ENCODE measurements at places on chromosomes 11 and 22.

DNA sequence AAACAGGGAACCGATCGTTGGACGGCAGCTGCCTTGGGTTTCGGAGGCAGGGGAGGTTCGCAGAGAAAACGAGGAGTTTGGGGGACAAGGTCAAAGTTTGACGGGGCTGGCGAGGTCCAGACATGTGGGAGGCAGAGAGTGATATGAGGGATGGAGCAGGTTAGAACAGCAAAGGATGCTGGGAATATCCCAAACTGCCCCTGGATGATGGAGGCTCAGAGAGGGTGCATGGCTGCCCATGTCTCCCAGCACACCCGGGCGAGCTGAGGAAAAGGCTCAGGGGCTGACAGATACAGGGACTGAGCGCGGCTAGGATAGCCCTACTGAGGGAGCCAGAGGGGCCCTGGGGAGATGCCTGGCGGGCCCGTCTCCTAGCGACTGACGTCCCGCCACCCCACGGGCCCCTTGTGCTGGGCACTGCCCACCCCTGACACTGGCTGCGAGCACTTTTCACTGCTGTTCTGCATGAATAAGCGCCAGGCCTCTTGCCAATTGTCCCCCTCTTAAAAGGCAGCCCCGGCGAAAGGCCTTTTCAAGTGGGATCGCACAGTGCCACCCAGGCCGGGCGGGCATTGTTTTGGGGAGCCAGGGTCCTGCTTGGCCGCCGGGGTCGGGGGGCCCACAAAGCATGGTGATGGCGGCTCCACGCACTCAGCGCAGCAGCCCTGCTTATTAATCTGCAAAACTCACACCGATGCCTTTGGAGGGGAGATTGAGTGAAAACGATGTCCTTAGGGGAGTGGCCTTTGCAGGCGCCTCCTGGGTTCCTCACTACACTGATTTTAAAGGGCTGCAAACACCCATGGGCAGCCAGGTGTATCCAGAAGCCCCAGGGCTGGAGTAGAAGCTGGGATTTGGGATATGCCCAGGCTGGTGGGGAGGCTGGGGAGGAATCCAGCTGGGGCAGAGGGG lies 90.0 kb upstream of the LINC01488 start:
- DNase-seq = no peak

GRCh38 chr11:83680321-83680720 lies 394.2 kb upstream of the CCDC90B start:
- DNase-seq = no peak

- no peak for DNase-seq
These were observed 83.8 kb downstream of the CCDC81 start for GRCh38 chr11:86458294-86459001.

- DNase-seq = peak; percentile 86
These were observed 29.6 kb downstream of the TRIM29 start for GRCh38 chr11:120108154-120108784.

- no peak for DNase-seq
These were observed 53.7 kb downstream of the DSCAML1 start for GRCh38 chr11:117743121-117743815.

GRCh38 chr11:29629286-29629685 lies 387.5 kb downstream of the KCNA4 start:
- DNase-seq = no peak

- DNase-seq = no peak
These were observed 22.3 kb downstream of the SMCO4 start for GRCh38 chr11:93520726-93521509.

- peak; percentile 69 for DNase-seq
These were observed 45.2 kb upstream of the RASSF10 start for GRCh38 chr11:12963792-12964536.

- DNase-seq = no peak
These were observed 1.9 kb downstream of the SAC3D1 start for GRCh38 chr11:65042891-65043290.

DNA sequence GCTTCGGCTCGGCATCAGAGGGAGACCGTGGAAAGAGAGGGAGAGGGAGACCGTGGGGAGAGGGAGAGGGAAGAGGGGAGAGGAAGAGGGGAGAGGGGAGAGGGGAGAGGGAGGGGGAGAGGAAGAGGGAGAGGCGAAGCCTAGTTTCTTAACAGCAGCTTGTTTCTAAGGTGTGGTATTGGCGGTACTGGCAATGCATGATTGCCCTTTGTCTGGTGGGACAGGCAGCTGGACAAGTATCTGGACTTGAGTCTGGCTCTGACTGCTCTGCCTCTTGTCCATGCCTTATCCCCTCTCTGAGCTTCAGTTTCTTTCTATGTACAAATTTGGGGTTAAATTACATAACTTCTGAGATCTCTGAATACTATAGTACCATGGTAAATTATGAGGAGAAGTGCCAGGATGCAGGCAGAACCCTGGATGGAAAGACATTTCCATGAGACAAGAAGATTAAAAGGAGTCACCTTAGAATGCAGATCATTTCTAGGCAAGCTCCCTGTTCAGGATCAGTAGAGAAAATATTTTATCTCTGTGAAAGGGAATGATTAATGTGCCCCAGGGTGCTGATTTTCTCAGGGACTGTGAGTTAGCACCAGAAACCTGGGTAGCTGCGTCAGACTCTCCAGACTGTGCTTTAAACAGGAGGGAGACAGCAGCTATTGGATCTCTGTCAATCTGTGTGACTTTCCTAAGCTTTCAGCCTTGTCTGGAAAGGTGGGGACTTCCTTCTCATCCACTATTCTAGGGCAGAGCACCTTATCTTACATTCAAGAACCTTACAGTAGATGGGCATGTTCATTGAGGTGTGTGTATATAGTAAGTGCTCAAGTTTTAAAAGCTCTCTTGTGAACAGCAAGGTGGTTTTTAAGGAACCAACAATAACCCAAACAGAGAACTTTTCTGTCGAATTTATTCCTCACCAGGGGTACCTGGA lies 31.9 kb upstream of the CCDC90B start:
- DNase-seq = no peak

- DNase-seq = no peak
These were observed 28.0 kb upstream of the MMP13 start for GRCh38 chr11:102983486-102983885.
